ENCODE measurements at places on chromosomes 2 and 18.

- no peak for DNase-seq
Observed at GRCh38 chr2:222859786-222860612, 837 bp upstream of the ACSL3 start.

DNA sequence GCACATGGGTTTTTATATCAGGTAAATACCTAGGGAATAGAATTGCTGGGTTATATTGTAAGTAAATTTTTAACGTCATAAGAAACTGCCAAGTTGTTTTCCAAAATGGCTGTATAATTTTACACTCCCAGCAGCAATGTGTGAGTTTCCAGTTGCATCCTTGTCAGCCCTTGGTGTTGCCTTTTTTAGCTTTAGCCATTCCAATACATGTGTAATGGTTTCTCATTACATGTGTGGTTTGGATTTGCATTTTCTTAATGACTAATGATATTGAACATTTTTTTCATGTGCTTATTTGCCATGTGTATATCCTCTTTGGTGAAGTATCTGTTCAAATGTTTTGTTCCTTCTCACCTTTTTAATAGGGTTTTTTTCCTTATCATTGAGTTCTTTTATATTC, 70.8 kb downstream of the ABI2 start:
- no peak for DNase-seq

GRCh38 chr18:35974181-35974580, 1.7 kb downstream of the RMP24 start:
- no peak for DNase-seq

DNA sequence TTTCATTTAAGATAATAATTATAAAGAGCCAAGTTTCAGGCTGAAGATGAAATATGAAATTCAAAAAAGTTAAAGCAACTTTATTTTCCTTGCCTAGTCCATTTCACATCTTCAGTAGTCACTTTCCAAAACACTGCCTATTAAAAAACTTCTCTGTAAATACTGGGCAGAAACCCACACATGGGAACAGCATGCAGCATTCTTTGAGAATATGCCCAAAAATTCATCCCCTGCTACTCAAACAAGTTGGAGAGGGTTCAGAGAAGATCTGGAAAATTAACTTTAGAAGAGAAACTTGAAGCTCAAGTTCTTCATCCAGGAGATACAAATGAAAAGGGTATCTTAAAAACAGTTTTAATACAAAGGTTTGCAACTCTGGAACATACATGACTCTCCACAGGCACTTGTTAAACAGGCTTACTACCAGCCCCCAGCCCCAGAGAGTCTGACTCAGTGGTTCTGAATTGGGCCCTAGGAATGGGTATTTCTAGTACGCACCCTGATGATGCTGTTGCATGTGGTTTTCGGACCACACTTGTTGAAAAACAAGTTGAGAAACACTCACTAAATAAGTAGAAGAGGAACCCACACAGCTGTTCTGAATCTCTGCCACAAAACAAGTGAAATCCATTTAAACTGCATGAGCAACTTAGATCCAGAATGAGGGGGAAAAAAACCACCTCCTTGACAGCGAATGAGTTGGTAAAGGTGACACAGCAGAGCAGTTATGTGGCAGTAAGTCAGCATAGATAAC, 329.1 kb downstream of the SATB2 start:
- no peak for DNase-seq

DNA sequence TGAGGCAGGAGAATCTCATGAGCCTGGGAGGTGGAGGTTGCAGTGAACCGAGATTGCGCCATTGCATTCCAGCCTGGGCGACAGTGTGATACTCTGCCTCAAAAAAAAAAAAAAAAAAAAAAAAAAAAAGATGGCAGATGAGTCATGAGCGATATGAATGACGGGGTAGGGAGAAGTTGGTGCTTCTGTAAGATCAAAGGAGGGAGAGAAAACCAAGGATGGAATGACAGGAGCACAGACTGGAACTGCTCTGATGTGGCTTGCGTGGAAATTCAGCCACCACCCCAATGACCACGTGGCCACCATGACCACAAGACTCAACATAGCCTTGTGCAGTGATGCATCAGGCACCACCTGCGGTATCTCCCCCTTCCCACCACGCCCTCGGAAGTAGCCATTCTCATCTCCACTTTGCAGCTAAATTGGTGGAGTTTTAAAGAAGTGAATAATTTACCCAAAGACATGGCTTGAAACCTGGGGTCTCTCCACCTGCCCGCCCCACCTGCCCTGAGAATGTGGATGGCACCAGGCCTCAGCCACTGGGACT, 96.0 kb downstream of the ACKR3 start:
- peak; percentile 64 for DNase-seq

DNA sequence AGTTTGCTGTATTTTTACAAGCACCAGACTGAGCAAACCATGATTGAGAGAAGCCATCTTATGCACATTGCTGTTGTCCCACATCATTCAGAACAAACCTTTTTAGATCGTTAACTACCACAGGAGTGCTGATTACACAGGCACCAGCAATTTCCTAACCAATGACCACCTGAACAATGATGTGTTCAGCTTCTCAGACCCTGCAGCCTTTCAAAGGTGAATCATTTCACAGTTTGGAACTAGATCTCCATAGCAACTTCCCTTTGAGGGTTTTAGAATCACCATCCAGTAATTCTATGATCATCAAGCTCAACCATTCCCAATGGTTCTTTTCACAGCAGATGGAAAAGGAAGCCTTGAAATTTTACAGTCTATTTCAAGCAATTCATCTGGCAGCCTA, 71.4 kb downstream of the OLA1 start:
- DNase-seq: no peak

Data from mesenteric fat pad (tissue), 1 donor.